ENCODE measurements at places on chromosomes 12 and 14.
A peak's percentile ranks its signal among the peaks of the same experiment; 100 is the strongest.

GRCh38 chr12:39173726-39174125 is 268.3 kb upstream of the CPNE8 start:
- DNase-seq: no peak

DNA sequence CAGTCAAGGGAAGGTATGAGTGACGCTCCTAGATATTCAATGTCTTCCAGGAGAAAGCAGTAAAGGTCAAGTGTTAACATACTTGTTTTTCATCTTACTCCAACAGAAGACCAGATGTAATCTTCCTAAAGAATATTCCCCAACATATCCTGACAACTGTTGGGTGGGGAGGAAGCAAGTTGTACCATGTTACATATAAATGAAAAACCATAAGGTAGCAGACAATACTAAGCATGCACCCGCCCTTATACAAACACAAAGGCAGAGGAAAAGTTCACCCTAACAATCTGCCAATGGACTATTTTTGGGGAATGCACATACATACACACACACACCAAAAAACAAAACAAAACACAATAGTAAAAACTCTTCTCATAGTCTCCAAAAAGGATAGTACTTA is 90.2 kb upstream of the FERMT2 start:
- no peak for DNase-seq

DNA sequence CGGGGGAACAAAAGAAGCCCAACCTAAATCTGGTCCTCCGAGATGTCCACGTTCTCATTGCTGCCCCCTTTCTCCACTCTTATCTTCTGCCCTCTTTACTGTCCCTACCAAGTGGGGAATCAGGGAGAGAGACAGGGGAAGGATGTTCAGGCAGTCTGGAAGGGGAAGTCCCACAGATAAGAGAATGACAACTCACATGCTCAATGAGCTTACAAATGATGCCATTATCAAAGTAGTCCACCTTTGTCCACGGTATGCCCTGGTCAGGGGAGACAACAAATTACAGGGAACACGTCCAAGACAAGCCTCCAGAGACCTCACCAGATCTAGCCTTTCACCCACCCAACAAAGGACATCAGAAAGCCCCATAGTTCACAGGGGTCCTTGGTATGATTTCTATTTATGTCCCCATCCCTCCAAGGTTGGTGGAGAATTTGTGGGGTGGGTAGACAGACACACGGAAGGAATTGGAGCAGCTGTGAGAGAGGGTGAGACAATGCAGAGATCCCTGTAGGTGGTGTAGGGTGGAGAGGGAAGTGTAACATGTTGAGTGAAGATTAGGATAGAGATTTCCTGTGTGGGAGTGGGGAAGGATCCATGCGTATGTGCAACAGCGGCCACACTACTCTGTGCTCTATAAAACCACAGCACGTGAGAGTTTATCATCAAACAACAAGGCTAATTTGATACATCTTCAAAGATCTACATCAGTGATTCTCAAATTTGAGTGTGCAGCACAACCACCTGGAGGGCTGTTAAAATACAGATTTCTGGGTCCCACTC is 10.7 kb downstream of the MYO1A start:
- DNase-seq: no peak

- DNase-seq: no peak
These were observed 21.3 kb downstream of the LRRIQ1 start for GRCh38 chr12:85057370-85057963.

GRCh38 chr12:93441081-93441616 is 598 bp downstream of the UBE2N start:
- peak; percentile 24 for DNase-seq

DNA sequence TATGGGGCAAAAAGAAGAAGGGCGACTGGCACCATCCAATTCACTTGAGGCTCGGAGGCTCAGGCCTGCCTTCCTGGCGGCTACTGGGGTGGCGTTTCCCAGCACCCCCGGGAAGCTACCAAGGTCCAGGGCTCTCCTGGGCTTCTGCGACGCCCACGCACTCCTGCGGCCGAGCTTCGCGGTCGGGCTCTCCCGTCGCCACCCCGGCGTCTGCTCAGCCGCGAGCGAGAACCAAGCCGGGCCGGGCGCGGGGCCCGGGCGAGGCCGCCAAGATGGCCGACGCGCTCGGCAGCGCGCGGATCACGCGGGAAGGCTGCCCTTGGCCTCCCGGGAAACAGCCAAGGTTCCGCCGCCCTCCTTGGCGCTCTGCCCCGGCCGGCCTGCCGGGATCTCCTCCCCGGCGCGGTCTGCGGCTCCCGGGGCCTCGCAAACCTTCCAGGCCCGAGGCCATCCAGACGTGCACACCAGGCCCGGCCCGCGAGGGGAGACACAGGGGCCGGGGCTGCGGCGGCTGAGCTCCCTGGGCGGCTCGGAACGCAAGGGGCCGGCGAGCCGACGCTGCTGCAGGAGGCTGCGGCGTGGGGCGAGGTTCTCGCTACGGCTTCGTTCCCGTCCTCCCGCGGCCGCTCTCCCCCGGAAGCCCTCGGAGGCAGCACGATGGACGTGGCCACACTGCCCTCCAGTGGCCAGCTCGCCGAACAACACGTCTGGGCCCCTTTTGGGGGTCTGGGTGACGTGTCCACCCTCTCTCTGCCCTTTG is 23.5 kb upstream of the ZFP36L1 start:
- DNase-seq: peak; percentile 89

- no peak for DNase-seq
These were observed 119.8 kb downstream of the DPF3 start for GRCh38 chr14:72774141-72774540.

DNA sequence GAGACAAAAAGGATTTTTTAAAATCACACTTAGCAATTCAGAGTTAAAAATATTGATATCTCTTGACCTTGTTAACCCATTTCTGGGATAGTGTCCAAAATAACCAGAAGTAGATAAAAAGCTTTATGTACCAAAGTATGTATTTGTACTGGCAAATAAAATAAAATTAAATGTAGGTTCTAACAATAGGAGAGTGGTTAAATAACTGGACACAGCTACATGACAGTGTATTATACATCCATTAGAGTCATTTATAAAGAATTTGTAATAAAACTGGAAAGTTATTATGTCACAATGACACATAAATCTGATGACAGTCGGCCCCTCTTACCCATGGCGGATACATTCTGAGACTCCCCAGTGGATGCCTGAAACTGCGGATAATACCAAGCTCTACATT is 34.0 kb downstream of the BMAL2 start:
- no peak for DNase-seq

DNA sequence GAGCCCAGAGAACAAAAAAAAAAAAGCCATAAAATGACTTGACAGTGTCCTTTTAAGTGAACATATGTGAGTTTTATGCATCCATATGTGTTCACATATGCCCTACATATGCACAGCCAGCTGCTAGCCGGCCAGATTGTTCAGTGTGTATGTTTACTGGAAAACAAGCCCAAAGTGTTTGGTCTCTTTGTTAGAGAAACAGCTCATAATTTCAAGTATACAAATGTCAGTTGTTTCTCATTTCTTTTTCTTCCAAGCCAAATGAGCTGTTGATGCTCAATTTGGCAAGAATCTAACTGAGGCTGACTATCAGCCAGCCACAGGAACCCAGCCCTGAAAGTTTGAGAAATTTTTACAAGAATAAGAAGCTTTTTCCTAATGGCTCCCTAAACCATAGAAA is 60.8 kb upstream of the TSPAN8 start:
- DNase-seq: no peak

DNA sequence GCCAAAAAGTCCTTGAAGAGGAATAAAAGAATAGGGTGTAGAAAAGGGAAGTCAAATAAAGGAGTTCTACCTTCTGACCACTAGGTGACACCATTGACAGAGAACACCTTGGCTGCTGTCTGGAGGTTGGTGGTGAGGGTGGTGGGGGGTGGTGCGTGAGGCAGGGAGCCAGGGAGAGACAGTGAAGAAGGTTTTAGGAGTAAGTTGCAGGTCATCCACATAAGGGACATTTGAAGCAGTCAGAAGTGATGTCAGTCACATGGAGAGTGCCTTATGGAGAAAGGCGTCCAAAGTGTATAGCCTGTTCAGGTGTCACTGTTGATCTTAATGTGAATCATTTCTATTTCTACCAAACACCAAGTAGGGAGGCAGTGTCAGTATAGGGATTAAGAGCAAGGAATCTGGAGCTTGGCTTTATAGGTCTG is 279.3 kb upstream of the DDHD1 start:
- no peak for DNase-seq

- DNase-seq: no peak
These were observed 66.8 kb upstream of the SLCO1C1 start for GRCh38 chr12:20628226-20628787.

GRCh38 chr12:62720025-62720424 is 214.9 kb downstream of the PPM1H start:
- DNase-seq: no peak

GRCh38 chr14:38394767-38395166 is 138.9 kb upstream of the CLEC14A start:
- DNase-seq: no peak

GRCh38 chr12:23674064-23674463 is 275.4 kb downstream of the SOX5 start:
- no peak for DNase-seq

GRCh38 chr14:74244115-74244514 is 4.9 kb downstream of the VSX2 start:
- DNase-seq: no peak

- no peak for DNase-seq
These were observed 57.7 kb downstream of the ARF6 start for GRCh38 chr14:49950275-49951228.

GRCh38 chr12:104360157-104360556 is 56.6 kb downstream of the EID3 start:
- no peak for DNase-seq

- DNase-seq: no peak
These were observed 123.3 kb downstream of the PAPOLA start for GRCh38 chr14:96625426-96625985.

DNA sequence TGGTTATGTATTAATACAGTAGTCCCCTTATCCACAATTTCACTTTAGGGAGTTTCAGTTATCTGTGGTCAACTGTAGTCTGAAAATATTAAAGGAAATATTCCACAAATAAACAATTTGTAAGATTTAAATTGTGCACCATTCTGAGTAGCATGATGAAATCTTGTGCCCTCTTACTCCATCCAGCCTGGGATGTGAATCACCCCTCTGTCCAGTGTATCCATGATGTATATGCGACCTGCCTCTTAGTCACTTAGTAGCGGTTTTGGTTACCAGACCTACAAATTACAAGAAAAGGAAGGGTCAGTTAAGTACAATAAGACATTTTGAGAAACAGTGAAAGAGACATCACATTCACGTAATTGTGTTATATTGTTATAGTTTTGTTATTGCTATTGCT is 39.9 kb upstream of the MDGA2 start:
- DNase-seq: no peak

DNA sequence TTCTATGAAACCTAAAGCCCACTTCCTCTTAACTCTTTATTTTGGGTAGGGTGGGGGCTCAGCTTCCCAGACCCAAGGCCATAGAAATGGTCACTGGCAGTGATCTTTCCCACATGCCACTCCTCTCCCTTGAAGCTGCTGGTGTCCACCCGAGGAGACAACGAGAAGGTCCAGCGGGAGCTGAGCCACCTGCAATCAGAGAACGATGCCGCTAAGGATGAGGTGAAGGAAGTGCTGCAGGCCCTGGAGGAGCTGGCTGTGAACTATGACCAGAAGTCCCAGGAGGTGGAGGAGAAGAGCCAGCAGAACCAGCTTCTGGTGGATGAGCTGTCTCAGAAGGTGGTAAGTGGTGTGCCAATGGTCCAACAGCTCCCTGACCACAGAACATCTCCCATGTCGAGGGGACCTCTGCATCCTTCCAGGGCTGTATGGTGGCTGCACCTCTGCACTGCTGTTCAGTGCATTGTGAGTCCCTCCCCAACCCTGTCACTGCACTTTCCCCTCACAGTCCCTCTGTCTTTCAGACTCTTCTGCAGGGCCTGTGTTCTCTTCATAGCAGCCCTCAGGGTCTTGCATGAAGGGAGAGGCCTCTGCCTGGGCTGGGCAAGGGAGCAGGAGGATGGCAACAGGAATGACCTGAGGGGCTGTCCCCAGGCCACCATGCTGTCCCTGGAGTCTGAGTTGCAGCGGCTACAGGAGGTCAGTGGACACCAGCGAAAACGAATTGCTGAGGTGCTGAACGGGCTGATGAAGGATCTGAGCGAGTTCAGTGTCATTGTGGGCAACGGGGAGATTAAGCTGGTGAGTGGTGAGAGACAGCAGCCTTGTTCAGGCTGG is 18.8 kb upstream of the PIP4K2C start:
- DNase-seq: no peak

GRCh38 chr14:80055226-80055625 is 156.1 kb downstream of the DIO2 start:
- DNase-seq: no peak

DNA sequence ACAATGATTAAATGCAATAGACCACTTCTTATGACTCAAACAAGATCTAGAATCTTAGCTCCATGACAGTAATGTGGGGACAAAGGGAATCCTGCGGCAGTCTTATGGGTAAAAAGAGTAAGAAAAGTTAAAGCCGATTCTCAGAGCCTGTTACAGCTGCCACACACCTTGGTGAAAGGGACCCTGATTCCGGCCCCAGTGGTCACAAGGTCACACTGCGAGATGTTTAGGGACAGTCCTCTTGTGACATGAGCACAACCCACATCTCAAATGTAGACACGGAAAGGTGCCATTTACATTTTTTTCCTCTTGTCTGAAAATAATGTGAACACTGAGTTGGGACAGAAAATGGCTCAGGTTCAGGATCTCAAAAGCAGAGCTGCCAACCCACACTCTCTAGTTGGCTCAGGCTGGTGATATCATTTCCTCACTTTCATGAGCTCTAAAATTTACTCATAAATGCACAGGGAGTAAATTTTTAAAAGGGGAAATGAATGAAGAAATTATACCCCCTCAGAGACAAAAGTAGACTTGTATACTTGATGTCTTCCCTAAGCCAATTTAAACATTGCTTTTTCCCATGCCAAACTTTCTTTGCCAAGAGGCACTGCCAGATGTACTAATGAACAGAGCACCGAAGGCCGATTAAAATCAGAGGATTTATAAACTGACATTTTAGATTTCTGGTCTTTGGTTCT is 113.1 kb upstream of the OVCH1 start:
- no peak for DNase-seq

DNA sequence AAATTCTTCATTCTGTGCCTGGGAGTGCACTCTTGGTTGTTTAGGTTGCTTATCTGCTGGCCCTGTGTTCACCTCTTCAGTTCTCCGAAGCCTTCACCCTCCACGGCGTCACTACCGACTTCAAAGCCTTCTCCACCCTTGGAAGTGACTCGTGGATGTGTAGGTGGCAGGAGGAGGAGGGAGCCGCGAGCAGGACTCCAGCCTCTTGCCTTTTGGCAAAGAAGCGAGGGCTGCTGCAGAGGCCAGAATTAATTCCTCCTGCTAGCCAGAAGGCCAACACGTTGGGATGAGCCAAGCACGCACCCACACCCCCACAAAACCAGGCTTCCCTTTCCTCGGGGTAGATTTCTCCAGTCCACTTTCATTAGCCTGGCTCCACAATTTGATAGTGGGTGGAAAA is 86.5 kb downstream of the TBX5 start:
- DNase-seq: no peak

Measured in CD4-positive, alpha-beta T cell treated with Interferon gamma for 1 hour (primary cell).